Tongue (tissue), 3 donors: ENCODE measurements at places on chromosomes 3 and 15. TPM values are rescaled to one million over a fixed set of nuclear protein-coding genes. Genes with fewer than 3 reads are reported as not detected.

The RPL35A gene
- 774 TPM for total RNA-seq

The CCR2 gene
- total RNA-seq: 1.2 TPM

The SKOR1 gene
- total RNA-seq: 0.31 TPM

The SNAPC5 gene
- total RNA-seq: 22.8 TPM

The CCDC54 gene
- not detected for total RNA-seq

The SCN11A gene
- total RNA-seq: 2.3 TPM

The GABRA5 gene
- total RNA-seq: 0.62 TPM

The C3orf49 gene
- total RNA-seq: not detected

The CMTM7 gene
- 6.3 TPM for total RNA-seq

The GOLGA6L10 gene
- 4.1 TPM for total RNA-seq

The MST1R gene
- 5.7 TPM for total RNA-seq

The ENTPD3 gene
- 3.0 TPM for total RNA-seq

The ZNF660 gene
- total RNA-seq: 3.4 TPM

The SPATA12 gene
- total RNA-seq: not detected

The LDHAL6B gene
- total RNA-seq: not detected

The LYZL4 gene
- total RNA-seq: not detected

The TMEM45A gene
- total RNA-seq: 19.9 TPM

The KLHL40 gene
- 159 TPM for total RNA-seq

The PKM gene
- total RNA-seq: 951 TPM

The ASTE1 gene
- total RNA-seq: 13.4 TPM

The ALG3 gene
- 19.6 TPM for total RNA-seq

The CLRN1 gene
- 0.31 TPM for total RNA-seq

The BTBD1 gene
- total RNA-seq: 228 TPM

The CPA3 gene
- 10.2 TPM for total RNA-seq

The DNASE1L3 gene
- total RNA-seq: not detected

The LSAMP gene
- 7.7 TPM for total RNA-seq

The TMEM158 gene
- total RNA-seq: 2.4 TPM

The STRIT1 gene
- 3.9 TPM for total RNA-seq

The UBAP1L gene
- 2.3 TPM for total RNA-seq

The EBLN2 gene
- total RNA-seq: 12.9 TPM

The HTR3E gene
- not detected for total RNA-seq

The IQCF5 gene
- total RNA-seq: not detected
